ENCODE measurements at places on chromosomes 7 and 10.
A peak's percentile ranks its signal among the peaks of the same experiment; 100 is the strongest.

GRCh38 chr10:59285073-59285472 lies 77.3 kb downstream of the FAM13C start:
- no peak for DNase-seq

GRCh38 chr7:26083113-26083512 lies 68.9 kb upstream of the NFE2L3 start:
- DNase-seq: no peak

GRCh38 chr7:34451923-34452322 lies 206.1 kb upstream of the NPSR1 start:
- DNase-seq: no peak

GRCh38 chr10:16681521-16681920 lies 135.7 kb downstream of the RSU1 start:
- no peak for DNase-seq

DNA sequence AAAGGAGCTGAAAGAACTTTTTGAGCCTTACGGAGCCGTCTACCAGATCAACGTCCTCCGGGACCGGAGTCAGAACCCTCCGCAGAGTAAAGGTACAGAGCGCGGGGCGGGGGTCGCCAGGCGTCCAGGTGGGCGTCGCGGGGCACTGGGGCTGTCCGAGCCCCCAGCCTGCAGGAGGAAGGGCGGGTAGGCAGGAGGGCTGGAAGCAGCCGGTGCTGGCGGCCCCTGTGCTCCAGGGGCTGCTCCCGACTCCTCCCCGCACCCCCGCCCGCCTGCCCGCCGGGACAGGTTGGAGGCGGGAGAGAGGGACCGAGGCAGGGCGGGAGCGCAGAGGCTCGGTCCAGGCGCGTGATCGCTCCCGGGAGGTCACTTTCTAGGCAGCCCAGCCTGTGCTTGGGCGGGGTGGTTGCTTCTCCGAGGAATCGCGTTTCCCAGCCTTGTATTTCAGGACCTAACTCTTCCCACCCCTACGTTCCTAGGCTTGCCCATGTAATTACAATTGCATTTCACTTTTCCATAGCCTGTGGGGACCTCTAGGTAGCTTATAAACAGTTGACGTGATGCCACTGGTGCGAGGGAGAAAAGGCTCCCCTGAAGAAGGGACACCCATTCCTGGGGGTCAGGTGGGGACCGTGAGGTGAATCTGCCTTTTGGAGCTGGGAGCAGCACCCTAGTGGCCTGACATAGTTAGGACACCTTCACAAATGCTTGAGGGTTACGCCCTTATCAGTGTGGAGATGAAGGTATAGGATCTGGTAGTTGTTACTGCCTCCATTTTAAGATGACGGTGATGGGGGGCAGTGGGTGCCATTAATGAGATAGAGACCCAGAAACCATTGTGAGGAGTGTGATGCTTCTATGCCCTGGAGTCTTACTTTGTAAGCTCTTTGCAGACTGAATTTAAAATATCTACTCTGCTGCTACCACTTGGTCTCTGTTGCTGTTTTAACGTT lies 148.2 kb downstream of the CELF2 start:
- peak; percentile 89 for DNase-seq

Measured in CD4-positive, alpha-beta T cell treated with Interleukin-2 at 100 ng/mL for 4 hours (primary cell).